ENCODE measurements at places on chromosomes 11 and 22.

DNA sequence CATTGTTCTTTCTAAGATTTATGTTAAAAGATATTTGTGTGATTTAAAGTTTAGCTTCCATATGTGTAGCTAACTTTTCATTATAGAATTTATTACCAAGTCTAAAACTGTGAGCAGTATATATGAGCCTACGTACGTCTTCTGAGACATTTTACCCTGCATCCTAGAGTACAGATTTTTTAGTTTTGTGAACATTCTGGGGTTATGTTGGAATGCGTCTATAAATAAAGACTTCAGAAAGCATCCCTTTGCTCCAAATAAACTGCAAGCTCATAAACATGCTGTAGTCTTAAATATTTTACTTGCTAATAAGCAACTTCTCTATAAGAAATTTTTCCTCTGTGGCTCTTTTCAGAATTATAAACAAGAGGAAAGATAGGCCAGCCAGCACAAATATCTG lies 236.5 kb downstream of the DDX10 start:
- no peak for DNase-seq

- DNase-seq, result peak; percentile 74
Measured at GRCh38 chr11:10388574-10388973, 66.5 kb upstream of the AMPD3 start.

- no peak for DNase-seq
Measured at GRCh38 chr11:92211576-92212167, 12.9 kb upstream of the FAT3 start.

- no peak for DNase-seq
Measured at GRCh38 chr11:123158033-123159003, 36.7 kb downstream of the CLMP start.

DNA sequence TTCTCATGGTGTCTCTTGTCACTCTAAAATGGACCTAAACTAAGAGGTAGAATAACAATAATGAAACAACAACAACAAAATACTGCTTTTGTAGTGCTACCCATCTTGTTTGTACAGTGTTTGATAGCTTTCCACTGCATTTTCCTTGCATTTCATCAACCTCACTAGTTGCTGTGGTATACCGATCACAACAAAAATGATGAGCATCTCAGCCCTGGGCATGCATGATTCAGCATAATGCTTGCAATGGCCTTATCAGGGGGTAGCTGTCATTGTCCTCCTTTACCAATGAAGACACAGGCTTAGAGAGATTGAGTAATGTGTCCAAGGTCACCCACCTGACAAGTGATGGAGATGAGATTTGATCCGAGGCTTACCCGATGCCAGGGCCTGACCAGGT lies 682.5 kb downstream of the NTM start:
- DNase-seq, result no peak

DNA sequence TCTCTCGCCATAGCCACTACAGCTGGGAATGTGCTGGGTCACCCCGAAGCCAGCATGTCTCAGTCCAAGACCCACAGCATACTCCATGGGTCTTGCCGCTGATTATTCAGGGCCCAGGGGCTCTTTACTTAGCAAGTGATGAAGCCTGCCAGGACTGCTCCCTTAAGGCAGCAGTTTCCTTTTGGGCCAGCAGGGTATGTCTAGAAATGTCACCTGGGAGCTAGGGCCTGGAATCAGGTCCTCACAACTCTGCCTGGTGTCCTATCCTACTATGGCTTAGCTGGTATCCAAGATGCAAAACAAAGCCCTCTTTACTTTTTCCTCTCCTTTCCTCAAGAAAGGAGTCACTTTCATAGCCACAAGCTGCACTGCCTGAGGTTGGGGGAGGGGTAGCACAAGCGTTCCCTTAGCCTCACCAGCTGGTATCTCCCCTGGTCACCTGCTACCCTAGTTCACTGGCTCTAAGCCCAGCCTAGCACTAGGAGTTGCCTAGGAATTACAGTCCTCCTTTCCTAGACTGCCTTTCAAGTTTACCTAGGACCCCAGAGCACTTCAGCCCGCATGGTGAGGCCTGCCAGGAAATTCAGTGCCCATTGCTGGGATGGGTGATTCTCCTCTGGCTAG lies 22.6 kb upstream of the NCR3LG1 start:
- no peak for DNase-seq

GRCh38 chr11:122313581-122313980 lies 197.6 kb upstream of the BLID start:
- no peak for DNase-seq

GRCh38 chr11:46673713-46674462 lies 26.5 kb downstream of the ARHGAP1 start:
- no peak for DNase-seq

GRCh38 chr11:24373516-24373915 lies 123.3 kb upstream of the LUZP2 start:
- DNase-seq, result no peak

DNA sequence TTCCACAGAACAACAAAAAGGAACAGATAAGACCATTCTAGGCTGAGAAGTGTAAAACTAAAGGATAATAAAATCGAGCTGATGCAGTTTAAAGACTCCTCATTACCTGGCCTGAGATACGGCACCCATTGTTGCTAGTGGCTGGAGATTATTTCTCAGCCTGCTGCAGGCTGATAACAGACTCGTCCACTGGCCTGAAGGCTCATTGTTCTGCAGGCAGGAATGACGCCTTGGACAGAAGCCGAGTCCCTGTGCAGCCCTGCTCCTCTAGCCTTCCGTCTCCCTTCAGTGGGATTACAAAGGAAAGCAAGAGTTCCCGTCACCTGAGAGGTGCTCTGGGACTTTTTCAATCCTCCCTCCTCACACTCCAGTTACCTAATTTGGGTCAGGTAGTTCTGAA lies 1065.3 kb downstream of the OPCML start:
- DNase-seq, result no peak

DNA sequence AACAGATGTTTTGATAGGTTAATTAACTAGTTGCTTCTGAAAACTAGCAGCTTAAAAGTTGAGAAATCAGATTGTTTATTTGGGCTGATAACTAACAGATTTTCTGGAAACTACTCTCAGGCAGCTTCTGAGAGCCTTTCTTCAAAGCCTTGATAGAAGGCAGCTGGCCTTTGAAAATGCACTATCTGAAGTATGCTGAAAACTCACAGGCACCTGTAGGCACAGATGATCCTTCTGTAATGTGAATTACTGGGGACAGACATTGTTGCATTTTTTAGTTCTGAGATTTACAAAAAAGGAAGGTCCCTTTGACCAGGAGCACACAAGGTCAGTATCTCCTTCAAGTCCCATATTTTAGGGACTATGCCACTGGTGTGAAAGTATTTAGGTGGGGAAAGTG lies 460.8 kb upstream of the CNTN5 start:
- DNase-seq, result no peak

DNA sequence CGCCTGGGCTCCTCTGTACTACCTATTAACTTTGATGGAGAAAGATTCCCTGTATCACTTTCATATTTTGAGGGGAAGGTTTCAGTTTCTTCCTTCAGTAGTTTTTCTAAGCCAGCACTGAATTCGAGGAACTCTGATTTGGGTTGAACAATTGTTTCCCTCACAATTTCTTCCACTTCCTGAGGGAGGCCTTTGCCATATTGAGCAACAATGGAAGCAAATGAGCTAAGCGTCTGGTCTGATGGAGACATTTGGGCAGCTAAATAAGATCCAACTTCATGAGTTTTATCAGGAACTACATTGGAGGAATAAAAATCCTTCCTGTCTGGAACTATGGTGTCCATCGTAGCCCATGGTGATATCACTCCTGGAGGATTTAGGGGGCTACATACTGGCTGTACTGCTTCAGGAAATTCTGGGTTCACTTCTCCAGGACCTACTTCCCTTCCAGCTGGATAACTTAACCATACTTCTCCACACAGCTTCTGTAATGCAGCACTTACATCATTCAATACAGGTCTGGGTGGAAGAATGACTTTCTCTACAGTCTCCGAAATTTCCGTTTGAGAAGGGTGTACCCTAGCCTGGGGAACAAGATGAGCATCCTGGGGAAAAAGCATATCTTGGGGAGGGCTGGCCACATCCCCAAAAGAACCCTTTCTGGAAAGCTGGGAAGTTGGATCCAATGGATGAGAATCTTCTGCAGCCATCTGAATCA lies 38.9 kb upstream of the CCDC89 start:
- DNase-seq, result no peak

GRCh38 chr11:69078930-69079605 lies 30.3 kb downstream of the TPCN2 start:
- DNase-seq, result no peak

- no peak for DNase-seq
Measured at GRCh38 chr11:60769811-60770210, 13.1 kb downstream of the MS4A15 start.

GRCh38 chr22:27799015-27799826 lies 2.3 kb downstream of the MN1 start:
- DNase-seq, result no peak

- DNase-seq, result no peak
Measured at GRCh38 chr22:20982563-20982882, 426 bp downstream of the LZTR1 start.

GRCh38 chr11:69644071-69644961 lies 3.4 kb downstream of the CCND1 start:
- peak; percentile 72 for DNase-seq

- DNase-seq, result no peak
Measured at GRCh38 chr22:29948385-29948769, 65.4 kb downstream of the MTMR3 start.

DNA sequence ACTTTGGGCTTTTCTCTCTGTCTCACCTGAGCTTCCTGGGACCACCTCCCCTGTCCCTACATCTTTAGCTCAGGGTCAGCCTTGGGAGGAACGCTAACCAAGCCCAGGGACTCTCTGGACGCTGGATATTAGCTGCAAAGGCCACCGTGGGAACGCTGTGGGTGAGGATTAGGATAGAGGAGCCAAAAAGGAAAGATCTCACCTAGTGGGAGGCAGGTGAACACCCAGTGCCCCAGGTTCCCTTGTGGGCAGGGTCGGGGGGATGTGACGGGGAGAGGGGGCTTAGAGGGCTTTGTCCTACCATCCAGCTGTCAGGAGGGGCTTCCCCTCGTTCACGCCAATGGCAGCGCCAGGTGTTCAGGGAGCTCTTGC lies 50.2 kb downstream of the LINC01488 start:
- no peak for DNase-seq

GRCh38 chr11:1410366-1411291 lies 20.9 kb downstream of the BRSK2 start:
- no peak for DNase-seq

GRCh38 chr22:49664371-49664881 lies 163.2 kb downstream of the BRD1 start:
- DNase-seq, result no peak

DNA sequence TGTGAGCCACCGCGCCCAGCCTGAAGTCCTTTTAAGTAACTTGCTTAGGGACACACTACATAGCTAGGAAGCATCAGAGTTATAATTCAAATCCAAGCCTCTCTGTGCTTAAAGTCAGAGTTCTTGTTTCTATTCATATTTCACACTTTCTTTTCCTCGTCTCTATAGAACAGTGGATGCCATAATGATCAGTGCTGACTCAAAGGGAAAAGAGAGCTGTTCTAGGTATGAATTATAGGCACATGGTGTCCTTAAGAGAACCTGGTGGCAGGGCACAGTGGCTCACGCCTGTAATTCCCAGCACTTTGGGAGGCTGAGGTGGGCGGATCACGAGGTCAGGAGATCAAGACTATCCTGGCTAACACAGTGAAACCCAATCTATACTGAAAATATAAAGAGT lies 400.2 kb upstream of the DDI1 start:
- DNase-seq, result no peak

GRCh38 chr11:1279674-1280055 lies 29.8 kb downstream of the TOLLIP start:
- DNase-seq, result no peak

- DNase-seq, result no peak
Measured at GRCh38 chr11:120867531-120867930, 156.4 kb upstream of the TBCEL start.

DNA sequence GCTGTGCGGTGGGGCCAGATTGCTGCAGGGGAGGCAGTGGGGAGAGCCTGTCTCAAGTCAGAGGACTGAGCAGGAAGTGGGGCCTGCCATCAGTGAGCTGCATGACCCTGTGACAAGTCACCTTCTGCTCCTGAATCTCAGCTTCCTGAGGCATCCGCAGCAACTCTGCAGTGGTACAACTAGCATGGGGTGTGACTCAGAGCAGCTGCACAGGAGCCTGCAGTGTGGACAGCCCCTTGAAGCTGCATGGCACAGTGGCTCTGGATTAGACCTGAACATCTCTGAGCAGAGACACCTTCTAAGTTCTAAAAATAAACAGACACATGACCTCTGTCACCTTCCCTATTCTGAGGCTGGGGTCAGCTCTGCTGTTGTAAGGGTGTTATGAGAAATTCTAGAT lies 18.0 kb downstream of the FAM227A start:
- no peak for DNase-seq

GRCh38 chr11:101555366-101555765 lies 28.4 kb downstream of the TRPC6 start:
- no peak for DNase-seq

GRCh38 chr11:94424662-94425061 lies 23.4 kb upstream of the GPR83 start:
- no peak for DNase-seq

DNA sequence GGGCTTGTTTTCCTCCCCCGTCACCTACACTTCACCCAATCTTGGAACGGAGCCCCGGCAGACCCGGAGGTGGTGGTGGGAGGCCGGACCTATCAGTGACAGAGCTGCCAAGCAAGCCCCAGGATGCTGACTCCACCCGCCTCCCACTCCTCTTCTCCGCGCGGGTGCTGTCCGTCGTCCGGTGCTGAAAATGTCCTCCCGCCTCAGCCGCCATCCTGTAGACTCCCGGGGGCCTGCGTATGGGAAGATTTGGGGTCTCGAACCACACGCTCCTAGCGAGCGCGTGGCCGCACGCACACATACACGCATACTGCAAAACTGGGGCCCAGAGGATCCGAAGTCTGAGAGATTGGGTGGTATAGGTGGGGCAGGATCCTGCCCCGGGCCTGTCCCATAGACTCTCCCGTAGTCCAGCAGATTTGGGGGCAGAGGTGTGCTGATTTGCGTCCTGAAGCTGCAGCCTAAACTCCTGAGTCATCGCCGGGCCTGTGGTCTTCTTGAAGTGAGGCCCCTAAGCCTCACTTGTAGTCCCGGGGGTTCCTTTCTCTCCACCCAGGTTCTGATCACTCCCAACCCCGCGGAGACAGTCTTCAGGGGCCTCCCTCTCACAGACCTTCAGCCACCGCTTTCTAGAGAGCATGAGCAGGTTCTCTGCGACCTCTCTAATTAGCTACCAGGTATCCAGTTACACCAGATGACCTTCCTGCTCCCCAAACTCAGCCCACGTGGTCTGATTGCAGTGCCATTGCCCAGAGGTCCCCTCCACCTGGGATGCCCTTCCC lies 796 bp upstream of the YIF1A start:
- DNase-seq, result peak; percentile 75

GRCh38 chr11:68798221-68798813 lies 43.4 kb downstream of the CPT1A start:
- DNase-seq, result no peak

DNA sequence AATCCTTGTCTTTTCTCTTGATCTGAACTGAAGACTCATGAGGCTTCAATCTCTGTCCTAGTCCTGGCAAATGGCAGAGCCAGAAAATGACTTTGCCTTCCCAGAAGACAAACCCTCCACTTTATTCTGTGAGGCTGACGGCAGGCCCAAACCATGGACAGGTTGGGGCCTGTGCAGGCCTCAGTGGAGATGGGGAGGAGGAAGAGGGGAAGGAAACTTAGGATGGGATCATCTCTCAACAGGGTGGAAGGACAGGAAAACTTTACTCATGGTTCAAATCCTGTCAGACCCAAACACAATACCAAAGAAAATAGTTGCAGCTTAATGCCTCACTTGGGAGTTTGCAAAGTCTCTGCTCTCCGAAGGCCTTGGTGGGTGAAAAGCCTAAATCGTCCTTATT lies 9.8 kb downstream of the RPL27A start:
- no peak for DNase-seq

GRCh38 chr22:26892166-26893041 lies 235.0 kb downstream of the MIAT start:
- peak; percentile 56 for DNase-seq

Measured in right atrium auricular region (tissue), 2 donors.